ENCODE measurements at places on chromosomes 11 and 22.

- no peak for DNase-seq
Measured at GRCh38 chr11:119509969-119510401, 87.0 kb upstream of the THY1 start.

DNA sequence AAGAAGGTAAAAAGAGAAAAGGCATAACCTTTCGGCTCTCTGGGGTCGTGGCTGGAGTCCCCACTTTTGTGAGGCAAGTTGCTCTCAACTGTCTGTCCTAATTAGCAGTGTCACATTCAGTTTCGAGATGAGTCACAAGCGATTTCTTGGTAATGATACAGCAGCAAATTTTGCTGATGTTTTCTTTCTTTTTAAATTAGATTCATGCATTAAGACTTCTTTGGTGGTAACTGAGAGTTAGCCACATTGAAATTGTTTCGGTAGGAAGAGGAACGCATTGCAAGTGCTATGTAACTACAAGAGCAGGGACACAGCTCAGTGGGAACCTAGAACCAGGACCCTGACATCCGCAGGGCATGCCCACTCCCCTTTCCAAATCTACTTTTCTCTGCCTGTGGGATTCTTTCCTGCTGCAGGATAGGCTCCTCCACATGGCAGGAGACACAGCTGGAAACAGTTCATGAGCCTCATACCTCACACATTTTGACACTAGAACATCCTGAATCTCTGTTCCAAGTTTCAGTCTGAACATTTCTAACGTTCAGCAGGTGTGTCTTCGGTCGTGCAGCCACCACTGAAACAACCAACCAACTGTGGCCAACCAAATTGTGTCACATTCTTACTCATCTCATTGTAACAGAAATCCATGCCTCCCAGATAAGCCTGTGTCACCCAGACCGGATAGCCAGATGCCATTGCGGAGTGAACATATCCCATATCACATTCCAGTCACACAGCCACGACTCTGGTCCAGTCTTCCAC lies 987.6 kb downstream of the NTM start:
- DNase-seq = no peak

DNA sequence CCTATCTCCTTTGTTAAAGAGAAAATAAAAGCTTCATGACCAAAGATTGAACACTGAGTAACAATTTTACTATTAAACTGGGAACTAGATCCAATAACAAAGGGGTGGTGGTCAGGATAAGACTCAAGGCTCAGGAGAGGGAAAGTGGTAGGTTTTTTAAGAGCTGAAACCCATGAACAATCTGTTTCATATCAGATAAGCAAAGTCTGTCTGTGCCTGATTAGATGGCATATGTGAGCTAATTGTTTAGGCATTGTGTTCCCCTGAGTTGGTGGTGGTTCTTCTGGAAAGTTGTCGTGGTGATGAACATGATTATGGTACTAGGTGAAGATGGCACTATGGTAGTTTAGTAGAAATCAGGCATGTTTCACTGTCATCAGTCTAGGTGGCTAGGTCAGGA lies 24.4 kb downstream of the USP47 start:
- no peak for DNase-seq

DNA sequence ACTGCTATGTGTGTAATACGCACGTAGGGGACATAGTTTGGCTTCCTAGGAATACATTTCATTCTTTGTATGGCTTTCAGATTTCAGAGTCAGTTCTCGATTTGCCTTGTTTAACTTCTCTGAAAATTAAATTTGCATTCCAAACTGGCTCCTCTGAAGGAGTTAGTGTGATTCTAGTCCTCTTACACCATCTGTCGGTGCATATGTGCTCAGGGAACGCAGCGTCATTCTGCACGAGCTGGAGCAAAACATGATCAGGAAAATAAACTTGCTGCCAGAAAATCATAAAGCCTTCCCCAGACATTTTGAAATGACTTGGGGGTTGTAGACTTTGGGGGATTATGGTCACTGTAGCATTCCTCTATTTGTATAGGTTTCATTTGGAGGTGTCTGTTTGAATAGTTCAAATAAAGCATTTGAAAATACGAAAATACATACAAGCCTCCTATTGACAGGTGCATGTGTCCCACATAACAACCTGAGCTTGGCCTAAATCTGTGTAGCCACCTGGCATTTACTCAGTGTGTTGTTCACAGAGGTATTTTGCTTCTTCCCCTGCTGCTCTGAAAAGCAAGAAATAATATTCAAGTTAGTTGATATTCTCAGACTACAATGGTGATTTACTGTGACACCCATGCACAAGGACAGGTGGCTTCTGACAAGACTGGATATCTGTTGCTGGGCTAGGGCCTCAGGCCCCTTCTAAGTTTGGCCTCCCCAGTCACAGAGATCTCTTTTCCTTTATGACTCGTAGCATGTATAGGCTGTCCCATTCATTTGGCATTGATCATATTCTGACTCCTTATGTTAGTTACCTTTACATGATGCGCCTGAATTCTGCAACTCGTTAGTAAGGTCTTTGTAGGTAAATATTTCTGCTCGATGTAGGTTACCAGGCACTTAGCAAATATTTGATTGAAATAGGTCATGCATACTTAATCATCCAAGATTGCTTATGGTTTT lies 81.6 kb upstream of the SORL1-AS1 start:
- peak; percentile 23 for DNase-seq

GRCh38 chr22:40240160-40240559 lies 62.4 kb downstream of the TNRC6B start:
- DNase-seq = no peak

Data from nucleus accumbens (tissue), 56 donors.